ENCODE measurements at places on chromosomes 16 and 17. TPM values are rescaled to one million over a fixed set of nuclear protein-coding genes. Genes with fewer than 3 reads are reported as not detected.

Gene IRX5
- 0.49 TPM for total RNA-seq

Gene HIC1
- 86.9 TPM for total RNA-seq

Gene IGF2BP1
- not detected for total RNA-seq

Gene SP2
- 1.3 TPM for total RNA-seq

Gene ANKFN1
- not detected for total RNA-seq

Gene CSH2
- not detected for total RNA-seq

Gene OTOP3
- not detected for total RNA-seq

Gene MYBBP1A
- 10.9 TPM for total RNA-seq

Gene WSCD1
- 12.7 TPM for total RNA-seq

Gene MGRN1
- total RNA-seq, result 91.2 TPM

GRCh38 chr17:4187076-4187475 is 44.1 kb downstream of the CYB5D2 start:
- peak overlapping the region; percentile 82 for H3K27ac ChIP-seq
- H3K27me3 ChIP-seq, result no peaks in the 10 kb centered on the region
- peak; percentile 77 for DNase-seq
- H3K4me3 ChIP-seq, result no peak overlapping the region

GRCh38 chr17:6090253-6090652 is 20.1 kb downstream of the WSCD1 start:
- H3K27me3 ChIP-seq, result no peaks in the 10 kb centered on the region
- no peaks in the 10 kb centered on the region for H3K4me1 ChIP-seq
- H3K4me3 ChIP-seq, result no peak overlapping the region
- no peak for DNase-seq

GRCh38 chr17:67602974-67603373 is 114.8 kb upstream of the NOL11 start:
- no peak for DNase-seq
- no peak overlapping the region for H3K4me3 ChIP-seq
- no peaks in the 10 kb centered on the region for H3K27me3 ChIP-seq
- no peaks in the 10 kb centered on the region for H3K4me1 ChIP-seq
- no peaks in the 10 kb centered on the region for H3K36me3 ChIP-seq

DNA sequence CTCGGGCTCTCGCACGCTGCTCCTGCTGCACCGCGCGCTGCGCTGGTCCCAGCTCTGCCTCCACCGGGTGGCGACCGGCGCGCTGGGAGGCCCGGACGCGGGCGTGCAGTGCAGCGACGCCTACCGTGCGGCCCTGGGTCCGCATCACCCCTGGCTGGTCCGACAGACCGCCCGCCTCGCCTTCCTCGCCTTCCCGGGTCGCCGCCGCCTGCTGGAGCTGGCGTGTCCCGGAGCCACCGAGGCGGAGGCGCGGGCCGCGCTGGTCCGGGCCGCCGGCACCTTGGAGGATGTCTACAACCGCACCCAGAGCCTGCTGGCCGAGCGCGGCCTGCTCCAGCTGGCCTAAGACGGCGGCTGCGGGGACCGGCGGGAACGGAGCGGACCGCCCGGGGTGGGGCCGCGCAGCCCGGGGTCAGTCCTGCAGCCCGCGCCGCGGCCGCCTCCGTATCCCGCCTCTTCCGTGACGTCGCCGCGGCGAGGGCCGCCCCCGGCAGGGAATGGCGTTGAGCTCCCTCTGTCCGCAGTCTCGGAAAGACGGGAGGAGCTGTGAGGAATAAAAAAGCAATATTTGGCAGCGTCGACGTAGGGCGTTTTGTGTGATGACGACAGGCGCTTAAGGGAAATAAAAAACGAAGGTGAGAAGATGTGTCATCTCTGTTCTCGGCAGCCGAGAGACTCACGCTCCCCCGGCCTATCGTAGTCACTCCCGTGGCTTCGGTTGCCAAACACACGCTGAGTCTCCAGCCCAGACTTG is 1.4 kb downstream of the GLTPD2 start:
- H3K36me3 ChIP-seq, result no peaks in the 10 kb centered on the region
- peak; percentile 87 for DNase-seq
- no peaks in the 10 kb centered on the region for H3K4me1 ChIP-seq
- H3K27ac ChIP-seq, result peak overlapping the region; percentile 95

DNA sequence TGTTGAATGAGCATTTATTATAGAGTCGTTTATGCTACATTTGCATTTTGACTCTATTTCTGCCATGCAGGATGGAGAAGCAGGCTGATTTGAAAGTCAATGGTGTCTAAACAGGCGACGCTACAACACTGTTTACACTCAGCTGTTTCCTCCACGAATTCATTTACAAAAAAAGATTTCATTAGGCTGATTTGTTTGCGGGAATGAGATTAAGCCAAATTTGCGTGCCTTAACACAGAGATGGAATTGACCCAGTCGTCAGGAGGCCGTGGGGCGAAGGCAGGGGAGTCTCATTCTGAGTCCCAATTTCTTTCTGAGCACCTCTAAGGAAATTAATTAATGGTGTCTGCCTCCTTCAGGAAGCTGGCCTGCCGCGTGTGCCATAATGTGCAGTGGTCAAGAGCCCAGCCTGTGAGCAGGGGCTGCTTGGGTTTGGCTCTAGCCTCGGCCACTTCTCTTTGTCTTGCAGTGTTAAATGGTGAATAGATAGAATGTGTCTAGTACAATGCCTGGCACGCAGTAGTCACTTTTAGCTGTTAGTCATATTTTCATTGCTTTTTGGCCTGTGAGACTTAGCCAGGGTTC is 88.6 kb upstream of the NKD1 start:
- no peak overlapping the region for H3K4me3 ChIP-seq
- no peak overlapping the region for H3K27ac ChIP-seq
- no peaks in the 10 kb centered on the region for H3K27me3 ChIP-seq
- no peaks in the 10 kb centered on the region for H3K36me3 ChIP-seq

- no peaks in the 10 kb centered on the region for H3K27me3 ChIP-seq
- H3K36me3 ChIP-seq, result no peaks in the 10 kb centered on the region
- H3K4me1 ChIP-seq, result peaks cover 10% of the 10 kb centered on the region
- H3K4me3 ChIP-seq, result peak within 1 kb of the TSS; percentile 35
Measured at GRCh38 chr17:63476854-63477479, at the start of gene ACE. ACE (plus strand) TSS chr17:63477061; CDS start chr17:63477095, 34 bp downstream.

GRCh38 chr16:83701494-83701893 is 106.3 kb upstream of the HSBP1 start:
- H3K27ac ChIP-seq, result no peak overlapping the region
- no peak for DNase-seq
- no peaks in the 10 kb centered on the region for H3K4me1 ChIP-seq
- no peaks in the 10 kb centered on the region for H3K36me3 ChIP-seq
- H3K4me3 ChIP-seq, result no peak overlapping the region
- H3K27me3 ChIP-seq, result no peaks in the 10 kb centered on the region

All from uterus (tissue), 4 donors.